ENCODE measurements at places on chromosomes 2 and 18.

DNA sequence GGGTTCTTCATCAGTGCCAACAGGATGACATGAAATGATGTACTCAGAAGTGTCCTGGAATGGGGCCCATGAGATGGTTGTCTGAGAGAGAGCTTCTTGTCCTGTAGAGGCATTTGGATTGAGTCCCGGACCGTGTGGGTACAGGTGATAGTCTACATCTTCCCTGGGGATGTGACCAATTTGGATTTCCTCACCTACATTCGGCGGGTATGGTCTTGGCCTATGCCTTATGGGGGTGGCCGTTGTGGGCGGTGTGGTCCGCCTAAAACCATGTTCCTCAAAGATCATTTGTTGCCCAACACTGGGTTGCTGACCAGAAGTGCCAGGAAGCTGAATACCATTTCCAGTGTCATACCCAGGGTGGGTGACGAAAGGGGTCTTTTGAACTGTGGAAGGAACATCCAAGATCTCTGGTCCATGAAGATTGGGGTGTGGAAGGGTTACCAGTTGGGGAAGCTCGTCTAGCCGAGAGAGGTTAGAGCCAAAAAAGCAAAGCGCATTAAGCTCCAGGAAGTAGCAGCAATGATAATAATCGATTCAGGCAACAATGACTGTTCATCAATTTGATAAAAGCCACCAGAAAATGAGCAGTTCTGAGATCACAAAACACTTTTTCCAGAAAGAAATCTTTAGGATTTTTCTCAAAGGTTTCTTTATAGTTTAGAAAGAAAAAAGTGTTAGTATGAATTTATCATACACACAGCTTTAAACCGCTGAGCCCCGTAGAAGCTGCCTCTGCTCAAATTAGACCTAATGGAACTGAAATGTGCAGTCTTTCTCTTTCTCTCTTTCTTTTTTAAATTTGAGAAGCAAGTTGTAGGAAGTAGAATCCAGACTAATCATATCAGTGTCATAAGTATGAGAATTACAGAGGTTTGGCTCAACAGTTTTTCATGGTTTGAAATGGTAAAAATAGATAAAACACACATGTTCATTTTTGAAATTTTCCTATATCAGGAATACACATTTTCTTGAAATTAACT lies 60.3 kb downstream of the ATIC start:
- DNase-seq: no peak

DNA sequence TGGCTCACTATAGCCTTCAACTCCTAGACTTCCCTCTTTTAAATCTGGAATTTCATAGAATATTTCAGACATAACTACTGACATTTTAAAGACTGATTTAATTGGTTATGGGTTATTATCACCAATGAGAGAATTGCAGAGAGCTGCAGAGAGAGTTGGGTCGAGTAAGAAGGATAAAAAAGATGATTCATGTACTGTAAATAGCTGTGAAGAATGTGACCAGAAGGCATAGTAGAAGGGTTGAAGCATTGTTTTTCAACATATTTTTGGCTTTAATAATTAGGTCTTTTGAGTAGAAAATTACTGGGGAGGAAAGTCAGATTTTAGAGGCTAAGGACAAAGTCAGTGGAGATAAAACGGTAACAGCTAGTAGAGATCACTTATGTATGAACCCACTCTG lies 503.2 kb upstream of the SLC8A1 start:
- DNase-seq: no peak

DNA sequence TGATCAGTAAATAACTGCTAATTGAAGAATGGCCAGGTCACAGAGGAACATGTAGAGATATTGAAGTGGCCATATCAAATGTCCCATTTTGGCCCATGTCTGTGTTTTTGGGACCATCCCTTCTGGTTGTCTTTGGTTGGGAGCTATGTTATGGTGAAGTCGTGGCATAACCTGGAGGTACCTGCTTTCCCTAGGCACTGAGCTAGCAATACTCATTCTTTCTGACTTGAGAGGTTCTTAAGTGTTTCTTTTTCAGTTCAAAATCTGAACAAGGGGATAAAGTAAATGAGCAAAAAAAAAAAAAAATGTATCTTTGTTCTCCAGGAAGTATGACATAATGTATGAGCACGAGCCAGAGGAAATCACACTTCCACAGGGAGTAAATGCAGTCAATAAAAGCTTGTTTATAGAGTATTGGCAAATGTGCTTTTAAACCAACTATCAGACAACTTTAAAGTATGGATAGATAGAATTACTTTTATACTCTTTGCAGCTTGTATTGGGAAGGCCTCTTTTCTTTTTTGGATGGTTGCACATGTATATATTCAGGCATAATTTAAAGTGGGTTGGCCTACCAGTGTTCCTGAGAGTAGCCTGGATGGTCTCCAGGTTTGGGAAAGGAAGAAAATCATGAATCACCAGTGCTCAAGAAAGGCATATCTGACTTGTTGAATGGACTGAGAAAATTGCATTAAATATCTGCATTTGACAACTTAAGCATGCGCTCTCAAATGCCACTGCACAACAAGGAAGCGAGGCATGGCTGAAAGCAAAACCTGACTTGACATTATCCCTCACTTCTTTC lies 125.0 kb downstream of the SPHKAP start:
- DNase-seq: no peak

GRCh38 chr2:198137733-198138132 lies 333.3 kb downstream of the PLCL1 start:
- DNase-seq: no peak

DNA sequence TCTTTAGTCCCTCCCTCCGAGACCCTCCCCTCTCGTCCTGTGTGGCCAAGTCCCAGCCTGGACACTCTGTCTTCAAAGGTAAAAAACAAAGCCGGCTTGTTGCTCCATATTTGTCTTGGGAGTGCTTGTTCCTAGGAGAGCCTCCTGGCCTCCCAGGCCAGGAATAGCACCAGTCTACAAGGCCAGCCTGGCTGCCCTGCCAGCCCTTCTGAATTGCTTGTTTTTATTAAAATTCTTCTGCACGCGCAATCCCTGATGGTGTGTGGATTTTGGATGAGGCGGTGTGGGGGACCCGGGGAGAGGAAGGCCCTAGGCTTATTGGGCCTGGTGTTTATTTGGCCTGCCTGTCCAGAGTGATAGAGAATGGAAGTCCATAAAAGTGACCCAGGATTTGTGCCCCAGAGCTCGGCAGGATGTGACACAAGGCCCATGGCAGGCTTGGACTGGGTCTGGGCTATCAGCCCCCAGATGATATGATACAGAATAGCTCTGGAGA lies 297.3 kb downstream of the CYP26B1 start:
- DNase-seq: no peak

GRCh38 chr2:240972636-240973521 lies 25.5 kb upstream of the SNED1 start:
- DNase-seq: no peak

DNA sequence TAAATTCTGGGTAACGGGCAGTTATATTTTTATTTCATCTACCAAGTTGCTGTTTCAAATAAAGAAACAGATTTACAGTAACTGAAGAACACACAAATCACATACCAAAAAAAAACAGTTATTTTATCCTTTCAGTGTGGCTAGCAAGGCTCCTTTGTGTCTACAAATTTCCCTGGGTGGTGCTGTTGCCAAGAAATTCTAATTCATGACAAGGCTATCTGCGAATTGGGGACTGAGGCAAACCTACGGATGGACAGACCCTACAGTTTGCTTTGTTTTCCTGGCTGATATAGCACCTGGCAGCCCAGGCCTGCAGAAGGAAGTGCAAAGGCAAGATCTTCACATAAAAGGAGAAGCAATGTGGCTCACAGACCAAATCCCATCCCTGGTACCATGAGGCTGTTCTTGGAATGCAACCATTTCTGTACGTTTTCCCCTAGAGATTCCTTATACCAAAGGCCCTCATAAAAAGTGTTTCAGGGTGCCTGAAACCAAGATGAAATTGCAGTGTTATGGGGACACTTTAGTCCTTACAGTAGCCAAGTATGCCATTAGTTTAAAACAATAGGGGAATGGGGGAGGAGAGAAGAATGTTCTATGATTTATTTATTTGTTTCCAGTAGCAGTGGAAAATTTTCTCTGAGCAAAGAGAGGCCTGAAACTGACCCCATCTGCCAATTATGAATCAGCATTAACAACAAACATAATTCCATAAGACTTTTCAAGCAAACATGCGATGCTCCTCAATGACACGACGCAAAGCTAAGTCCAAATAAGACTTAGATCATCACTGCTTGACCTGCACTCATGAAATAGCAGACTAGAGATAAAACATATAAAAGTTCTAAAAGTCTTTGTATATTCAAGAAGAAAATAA lies 4.3 kb downstream of the KLF7 start:
- no peak for DNase-seq

- peak; percentile 82 for DNase-seq
These were observed 81.9 kb upstream of the CHRNA1 start for GRCh38 chr2:174846218-174846617.

DNA sequence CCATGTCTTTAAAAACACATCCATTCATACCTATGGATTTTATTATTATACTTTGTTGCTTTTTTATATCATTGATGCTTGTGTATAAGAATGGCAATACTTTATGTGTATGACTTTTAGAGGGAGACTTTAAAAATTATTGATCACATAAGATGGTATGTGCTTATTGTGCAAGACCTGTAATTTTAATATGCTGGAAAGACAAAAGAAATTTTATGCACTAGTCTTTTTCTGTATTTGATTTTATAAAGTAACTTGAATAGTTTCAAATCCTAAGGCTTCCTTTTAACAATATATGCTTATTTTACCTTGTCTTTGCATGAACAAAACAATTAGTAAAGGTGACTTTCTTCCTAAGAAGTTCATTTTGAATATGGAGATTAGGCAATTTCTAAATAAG lies 226.4 kb downstream of the PARD3B start:
- no peak for DNase-seq

DNA sequence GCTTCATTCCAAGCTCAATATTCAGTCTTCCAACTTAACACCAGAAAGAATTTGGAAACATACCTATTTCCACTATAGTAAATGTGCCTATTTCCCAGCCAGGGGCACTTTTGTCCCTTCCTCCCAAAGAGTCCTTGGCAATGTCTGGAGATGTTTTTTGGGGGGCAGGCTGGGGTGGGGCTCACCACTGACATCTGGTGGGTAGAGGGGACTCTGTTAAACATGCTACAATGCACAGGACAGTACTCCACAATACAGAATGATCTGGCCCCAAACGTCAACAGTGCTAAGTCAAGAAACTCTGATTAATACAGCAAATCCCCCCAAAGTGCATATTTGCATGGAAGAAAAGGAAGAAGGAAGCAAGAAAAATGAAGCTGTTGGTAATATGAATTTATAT lies 61.7 kb downstream of the SMIM21 start:
- DNase-seq: no peak

DNA sequence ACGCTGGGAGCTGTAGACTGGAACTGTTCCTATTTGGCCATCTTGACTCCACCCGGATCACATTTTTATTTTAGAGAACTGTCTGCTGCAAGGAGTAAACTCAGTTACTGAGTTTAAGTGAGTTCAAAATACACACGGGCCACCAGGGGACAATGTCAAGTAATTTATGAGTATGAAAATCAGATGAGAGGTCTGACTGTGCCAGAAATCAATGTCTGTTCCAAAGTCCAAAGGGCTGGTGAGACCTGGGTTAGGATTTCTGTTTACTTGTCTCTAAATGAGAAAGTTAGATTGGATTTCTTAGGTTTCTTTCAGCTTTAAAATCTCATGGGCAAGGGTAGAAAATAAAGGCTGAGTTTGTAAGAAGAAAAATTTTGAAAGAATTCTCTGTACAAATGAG lies 465.8 kb upstream of the MEIS1 start:
- DNase-seq: no peak

DNA sequence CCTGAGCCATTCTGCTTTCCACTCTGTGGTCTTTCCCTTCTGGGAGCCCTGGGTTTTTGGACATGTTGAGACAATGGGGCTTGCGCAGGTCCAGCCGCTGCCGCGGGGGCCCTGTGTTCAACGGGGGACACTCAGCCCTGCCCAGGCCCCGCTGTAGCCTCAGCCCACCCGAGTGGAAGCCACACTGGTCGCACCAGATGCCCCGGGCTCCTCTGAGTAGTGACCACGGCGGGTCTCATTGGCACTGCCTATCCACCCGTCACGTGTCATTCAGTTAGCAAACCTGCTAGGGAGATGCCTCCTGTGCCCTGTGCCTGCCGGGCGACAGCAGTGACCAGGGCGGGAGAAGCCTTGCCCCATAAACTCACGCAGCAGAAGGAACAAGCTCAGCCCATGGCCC lies 19.1 kb downstream of the D2HGDH start:
- no peak for DNase-seq

DNA sequence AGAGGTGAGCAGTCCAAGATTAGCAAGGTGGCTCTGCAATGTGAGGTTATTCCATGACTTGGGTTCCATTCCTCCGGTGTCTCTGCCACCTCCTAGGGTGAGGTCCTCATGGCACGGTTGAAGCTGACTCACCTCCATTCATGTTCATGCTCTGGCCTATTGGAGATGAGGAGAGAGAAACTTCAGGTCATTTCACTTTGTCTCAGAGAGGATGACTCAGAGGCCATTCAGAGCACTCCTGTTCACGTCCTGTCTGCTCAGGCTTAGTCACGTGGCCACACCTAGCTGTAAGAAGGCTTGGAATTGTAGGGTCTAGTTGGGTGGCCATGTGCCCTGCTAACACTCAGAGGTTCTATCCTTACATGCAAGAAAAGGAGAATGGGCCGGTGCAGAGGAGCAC lies 67.5 kb upstream of the MBOAT2 start:
- no peak for DNase-seq

- DNase-seq: no peak
These were observed 12.6 kb downstream of the DNER start for GRCh38 chr2:229701716-229702115.

- no peak for DNase-seq
These were observed 121.0 kb upstream of the SLC39A10 start for GRCh38 chr2:195535911-195536522.

DNA sequence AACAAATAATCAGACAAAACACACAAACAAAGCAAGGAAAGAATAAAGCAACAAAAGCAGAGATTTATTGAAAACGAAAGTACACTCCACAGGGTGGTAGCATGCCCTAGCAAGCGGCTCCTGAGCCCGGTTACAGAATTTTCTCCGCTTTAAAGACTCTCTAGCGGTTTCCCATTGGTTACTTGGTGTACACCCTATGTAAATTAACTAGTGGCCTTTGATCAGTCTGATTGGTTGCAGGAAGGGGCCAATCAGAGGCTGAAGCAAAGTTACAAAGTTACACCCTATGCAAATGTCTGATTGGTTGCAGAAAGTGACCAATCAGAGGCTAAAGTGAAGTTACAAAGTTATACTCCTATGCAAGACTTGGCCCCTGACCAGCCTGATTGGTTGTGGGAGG lies 242.9 kb downstream of the LDLRAD4 start:
- DNase-seq: no peak
